ENCODE measurements at places on chromosomes 16 and 17.

GRCh38 chr17:54932711-54933110 is 32.1 kb downstream of the TOM1L1 start:
- DNase-seq = no peak

GRCh38 chr16:23859713-23860269 is 24.0 kb downstream of the PRKCB start:
- DNase-seq = no peak

- no peak for DNase-seq
Observed at GRCh38 chr17:30333503-30334360, at the start of gene TMIGD1. TSS of gene TMIGD1 (minus strand) at chr17:30334057. CDS start at chr17:30332133, 1,924 bp downstream.

GRCh38 chr17:8740486-8740885 is 4.2 kb downstream of the CCDC42 start:
- peak; percentile 12 for DNase-seq

DNA sequence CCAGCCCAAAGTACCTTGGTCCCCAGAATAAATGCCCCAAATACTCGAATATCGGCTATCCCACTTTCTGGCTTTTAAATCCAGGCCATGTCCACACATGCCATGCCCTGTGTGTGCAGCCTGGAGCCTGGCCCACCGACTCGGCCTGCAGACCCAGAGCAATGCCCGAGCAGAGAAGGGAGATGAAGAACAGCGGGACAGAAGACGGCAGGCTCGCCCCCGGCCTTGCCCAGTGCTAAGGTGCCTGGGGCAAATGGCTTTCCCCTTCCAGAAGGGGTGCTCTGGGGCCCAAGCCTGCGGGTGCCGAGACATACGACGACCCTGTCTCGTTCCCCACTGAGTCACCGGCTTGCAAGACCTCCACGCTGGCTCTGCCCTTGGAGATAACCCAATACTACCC is 8.0 kb downstream of the CLUH start:
- DNase-seq = no peak

DNA sequence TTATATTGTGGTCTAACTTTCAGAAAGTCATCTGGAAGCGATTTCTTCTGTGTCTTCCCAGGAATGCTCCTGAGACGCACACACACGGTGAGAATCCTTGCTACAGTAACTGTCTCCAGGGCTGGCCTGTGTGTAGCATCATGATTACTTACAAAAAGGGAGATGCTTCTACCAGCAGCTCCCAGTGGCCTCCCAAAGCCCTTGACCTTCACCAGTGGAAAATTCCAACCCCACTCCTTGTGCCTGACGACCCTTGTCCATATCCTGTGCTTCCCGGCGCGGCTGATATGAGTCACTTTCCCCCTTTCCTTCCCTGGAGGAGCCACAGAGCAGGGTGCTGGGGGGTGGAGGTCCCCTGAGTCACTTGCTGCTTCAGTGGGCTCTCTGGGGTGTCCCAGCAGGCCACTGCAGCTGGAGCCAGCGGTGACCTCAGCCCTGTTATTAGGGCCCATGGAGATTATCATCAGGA is 22.1 kb upstream of the NAT9 start:
- DNase-seq = no peak

DNA sequence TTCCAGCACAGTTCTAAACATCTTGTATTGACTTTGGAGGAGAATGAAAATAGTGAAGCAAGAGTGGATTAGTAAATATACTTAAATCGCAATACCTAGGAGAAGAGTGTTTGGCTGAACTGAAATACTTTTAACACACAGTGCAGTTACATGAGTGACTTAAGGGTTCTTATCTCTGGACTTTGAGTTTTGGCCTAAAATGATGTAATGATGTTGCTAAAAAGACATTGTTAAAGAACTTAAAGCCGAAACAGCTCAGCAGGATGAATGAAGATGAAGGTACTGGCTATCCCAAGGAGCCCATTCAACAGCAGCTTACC is 28.1 kb downstream of the PMP22 start:
- no peak for DNase-seq

DNA sequence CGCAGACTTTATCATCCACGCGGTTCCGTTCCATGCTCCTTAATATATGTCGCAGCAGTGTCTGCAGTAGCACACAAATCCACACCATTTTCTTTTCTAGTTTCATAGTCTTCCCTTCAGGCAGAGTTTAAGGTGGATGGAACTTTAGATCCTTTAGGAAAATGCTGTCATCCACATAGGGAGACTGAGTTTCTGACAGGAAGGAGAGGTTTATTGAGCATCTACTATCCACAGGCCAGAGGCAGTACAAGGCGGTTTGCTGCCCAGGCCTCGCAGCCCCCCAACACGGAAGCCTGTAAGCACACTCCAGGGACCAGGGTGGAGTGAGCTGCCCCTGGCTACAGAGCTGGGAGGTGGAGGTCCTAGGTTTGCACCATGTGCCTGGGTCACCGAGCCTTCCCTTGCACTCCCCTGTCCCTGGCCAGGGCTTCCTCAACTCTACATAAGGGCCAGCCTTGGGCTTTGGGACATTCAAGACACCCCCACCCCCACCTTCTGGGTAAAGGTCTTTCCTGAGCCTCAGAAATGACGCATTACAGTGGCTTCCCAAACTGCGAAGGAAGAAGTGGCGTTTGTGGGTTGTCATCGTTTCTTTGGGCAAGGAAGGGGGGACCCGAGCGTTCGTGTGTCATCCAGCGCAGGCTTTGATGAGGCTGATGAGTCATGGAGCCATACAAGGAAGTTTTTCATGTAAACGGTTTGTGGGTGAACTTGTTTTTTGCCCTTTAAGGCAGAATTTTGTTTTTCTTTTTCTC is 146.5 kb upstream of the PLCG2 start:
- DNase-seq = peak; percentile 71

GRCh38 chr16:58516768-58517107 is 1.4 kb downstream of the SETD6 start:
- no peak for DNase-seq

GRCh38 chr16:15592324-15592723 is 50.6 kb downstream of the MARF1 start:
- no peak for DNase-seq

DNA sequence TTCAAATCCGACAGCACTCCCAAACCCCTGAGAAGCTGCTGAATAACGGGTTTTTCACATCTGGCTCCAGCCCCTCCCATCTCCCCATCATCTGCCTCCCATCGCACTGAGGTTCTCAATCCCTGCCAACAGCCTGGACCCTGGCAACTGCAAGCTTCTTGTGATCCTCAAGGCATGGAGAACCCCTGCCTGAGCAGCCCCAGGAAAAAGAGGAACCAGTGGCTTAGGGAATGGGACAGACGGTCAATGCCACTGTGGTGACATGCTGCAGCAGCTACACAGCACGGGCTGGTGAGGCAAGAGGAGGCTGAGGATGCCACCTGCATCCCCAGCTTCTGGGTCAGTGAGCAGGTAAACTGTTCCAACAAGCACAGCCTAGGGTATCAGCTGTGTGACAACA is 3.3 kb upstream of the MBTPS1 start:
- DNase-seq = no peak

- no peak for DNase-seq
Observed at GRCh38 chr16:68281368-68282063, 17.2 kb downstream of the SLC7A6 start.

- DNase-seq = no peak
Observed at GRCh38 chr16:57635266-57636097, 7.1 kb downstream of the ADGRG1 start.

GRCh38 chr17:10144456-10144855 is 54.0 kb downstream of the GAS7 start:
- DNase-seq = no peak

DNA sequence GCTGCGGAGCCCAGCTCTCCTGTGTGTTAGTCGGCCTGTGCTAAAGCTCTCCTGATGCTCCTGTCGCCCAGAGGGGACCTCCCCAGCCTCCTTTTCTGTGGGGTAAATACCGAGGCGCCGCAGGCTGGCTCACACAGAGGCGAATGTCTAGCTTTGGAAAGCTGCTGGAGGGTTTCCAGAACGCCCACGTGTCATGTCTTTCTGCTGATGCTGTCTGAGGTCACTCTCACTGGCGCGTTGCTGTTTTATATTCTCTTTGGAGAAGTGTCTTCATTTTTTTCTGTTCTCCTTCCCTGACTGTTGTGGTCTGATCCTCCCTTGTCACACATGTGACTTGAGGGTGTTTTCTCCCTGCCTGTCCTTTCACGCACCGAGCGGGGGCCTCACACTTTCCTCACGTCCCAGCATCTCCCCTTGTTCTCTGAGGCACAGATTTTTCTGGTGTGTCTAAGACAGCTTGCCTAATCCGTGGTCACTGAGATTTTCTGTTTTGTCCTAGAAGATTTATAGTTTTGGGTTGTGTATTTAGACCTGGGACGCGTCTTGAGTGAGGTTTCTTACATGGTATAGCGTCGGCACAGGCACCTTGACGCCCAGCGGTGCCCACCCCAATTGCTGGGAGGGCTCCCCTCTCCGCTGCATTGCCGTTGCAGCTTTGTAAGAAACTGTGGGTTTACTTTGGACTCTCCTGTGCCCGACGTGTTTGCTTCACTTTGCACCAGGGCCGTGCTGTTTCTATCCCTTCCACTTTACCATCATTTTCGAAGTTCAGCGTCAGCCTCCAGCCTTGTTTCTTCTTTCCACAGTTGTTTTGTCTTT is 92.1 kb upstream of the ZNF750 start:
- DNase-seq = no peak

GRCh38 chr16:61681124-61681523 is 355.1 kb downstream of the CDH8 start:
- DNase-seq = no peak

DNA sequence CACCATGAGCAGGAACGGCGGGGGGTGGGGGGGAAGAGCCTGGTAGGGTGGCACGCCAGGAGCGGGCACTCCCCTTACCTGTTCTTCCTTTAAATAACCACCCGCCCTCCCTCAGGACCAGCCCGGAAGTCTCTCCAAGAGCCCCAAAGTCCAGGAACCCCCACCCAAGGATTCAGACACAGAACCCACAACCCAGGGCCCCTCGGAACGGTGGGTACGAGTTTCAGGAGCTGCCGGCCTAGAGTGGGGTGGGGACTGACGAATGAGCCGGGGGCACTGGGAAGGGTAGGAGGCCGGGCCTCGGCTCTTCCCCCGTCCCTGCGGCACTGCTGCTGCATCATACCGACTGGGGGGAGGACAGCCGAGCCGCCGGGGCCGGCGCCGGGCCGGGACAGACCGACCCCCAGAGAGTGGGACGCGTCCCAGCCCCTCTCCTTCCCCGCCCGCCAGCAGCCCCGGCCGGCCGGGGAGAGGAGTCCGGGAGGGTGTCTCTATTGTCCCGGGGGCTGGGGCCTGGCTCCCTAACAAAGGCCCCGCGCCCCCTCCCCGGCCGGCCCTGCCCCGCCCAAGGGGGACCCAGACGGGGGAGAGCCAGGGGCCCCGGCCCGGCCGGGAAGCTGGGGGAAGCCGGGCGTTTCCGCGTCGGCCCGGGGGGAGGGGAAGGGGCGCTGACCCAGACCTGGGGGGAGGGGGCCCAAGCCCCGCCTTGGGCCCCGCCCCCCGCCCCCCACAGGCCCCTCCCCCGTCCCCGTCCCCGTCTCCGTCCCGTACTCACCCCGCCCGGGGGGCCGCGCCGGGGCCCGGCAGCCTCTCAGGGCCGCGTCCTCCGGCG is 747 bp downstream of the ATXN7L3 start:
- DNase-seq = peak; percentile 57

- DNase-seq = no peak
Observed at GRCh38 chr16:56716761-56717160, 13.2 kb upstream of the NUP93 start.

GRCh38 chr16:27430923-27431484 is 29.0 kb downstream of the IL21R start:
- no peak for DNase-seq

- DNase-seq = no peak
Observed at GRCh38 chr16:87754535-87754934, 11.3 kb downstream of the KLHDC4 start.

DNA sequence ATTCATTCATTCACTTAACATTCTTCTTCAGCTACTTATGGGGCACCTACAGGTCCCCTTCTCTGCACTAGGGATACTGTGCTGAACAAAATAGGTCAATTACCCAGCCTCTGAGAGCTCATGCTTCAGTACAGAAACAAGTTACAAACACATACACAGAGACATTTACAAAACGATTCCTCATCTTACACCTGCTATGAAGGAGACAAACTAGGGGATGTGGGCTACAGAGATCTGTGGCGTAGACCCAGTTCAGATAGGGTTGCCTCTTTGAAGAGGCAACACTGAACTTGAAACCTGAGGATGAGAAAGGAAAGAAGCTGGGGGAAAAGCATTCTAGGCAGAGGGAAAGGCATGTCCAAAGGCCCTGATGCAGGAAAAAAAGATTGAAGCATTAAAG is 5.2 kb downstream of the IL21R start:
- no peak for DNase-seq

- no peak for DNase-seq
Observed at GRCh38 chr17:80474231-80474960, 2.0 kb downstream of the NPTX1 start.

Data from effector memory CD4-positive, alpha-beta T cell (primary cell).